GM12892 (cell line): ENCODE measurements at places on chromosomes 2 and 18.

- DNase-seq = no peak
Measured at GRCh38 chr2:57402755-57403154, 643.9 kb upstream of the VRK2 start.

DNA sequence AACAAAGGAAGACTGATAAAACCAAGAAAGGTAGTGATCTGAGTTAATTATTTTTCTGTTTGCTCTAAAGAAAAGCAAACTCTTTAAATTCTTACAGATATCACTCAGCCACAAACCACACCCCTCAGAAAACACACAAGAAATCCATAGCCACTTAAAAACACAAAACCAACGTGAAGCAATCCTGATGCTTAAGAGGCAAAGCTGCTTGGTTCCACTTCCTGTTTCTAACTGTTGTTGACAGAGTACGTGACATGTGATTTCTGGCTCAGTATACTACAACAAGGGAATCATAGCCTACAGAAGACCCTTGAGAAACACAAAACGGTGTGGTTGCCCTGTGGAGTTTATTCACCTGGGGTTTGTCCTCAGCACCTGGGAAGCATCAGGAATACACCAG, 240.9 kb upstream of the APCDD1 start:
- DNase-seq = no peak

DNA sequence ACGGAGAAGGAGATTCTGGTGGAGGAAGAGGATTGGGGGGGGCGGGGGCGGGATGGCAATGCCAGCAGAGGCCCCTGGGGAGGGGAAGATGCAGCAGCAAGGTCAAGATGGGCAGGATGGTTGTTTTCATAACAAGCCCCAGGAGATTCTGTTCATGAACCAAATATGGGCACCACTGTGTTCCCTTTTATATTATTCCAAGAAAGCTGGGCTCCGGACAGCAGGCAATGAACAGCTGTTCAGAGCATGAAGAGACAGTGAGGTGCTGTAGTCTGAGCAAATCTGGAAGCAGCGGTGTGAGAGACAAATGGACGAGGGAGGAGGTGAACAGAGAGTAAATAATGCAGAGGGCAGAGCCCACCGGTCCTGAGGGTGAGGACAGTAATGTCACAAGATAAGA, 20.0 kb downstream of the UXS1 start:
- DNase-seq = no peak

DNA sequence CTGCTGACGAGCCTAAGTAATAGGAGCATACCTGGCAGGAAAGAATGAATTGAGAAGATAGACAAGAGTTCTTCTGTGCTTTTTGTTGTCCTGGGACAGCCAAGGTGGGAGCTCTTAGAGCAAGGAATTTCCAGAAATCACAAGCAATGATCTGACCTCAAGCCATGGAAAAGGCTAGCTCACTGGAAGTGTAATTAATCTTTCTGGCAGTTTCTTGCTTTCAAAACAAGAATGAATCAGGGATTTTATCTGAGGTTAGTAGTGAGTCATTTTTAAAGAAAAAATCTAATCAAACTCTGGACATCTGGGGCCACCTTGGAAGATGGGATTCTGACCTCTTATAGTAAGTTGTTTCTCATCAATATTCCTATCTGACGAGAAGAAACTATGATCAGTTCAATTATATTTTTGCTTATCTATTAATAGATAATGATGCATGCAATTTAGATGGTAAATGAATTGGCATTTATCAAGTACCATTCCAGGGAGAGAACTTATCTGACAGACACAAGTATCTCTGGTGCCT, 98.0 kb downstream of the ADCYAP1 start:
- no peak for DNase-seq

- DNase-seq = no peak
Measured at GRCh38 chr2:84939426-84940087, 31.4 kb upstream of the KCMF1 start.

- DNase-seq = no peak
Measured at GRCh38 chr2:54470266-54470938, 14.3 kb downstream of the SPTBN1 start.

GRCh38 chr2:232076736-232077135, 115.2 kb downstream of the DIS3L2 start:
- DNase-seq = no peak

- no peak for DNase-seq
Measured at GRCh38 chr18:61371111-61371510, 37.9 kb downstream of the CDH20 start.

GRCh38 chr2:215742021-215742420, 271.3 kb downstream of the MREG start:
- DNase-seq = no peak

- DNase-seq = no peak
Measured at GRCh38 chr2:110770404-110770958, 38.1 kb downstream of the ACOXL start.

DNA sequence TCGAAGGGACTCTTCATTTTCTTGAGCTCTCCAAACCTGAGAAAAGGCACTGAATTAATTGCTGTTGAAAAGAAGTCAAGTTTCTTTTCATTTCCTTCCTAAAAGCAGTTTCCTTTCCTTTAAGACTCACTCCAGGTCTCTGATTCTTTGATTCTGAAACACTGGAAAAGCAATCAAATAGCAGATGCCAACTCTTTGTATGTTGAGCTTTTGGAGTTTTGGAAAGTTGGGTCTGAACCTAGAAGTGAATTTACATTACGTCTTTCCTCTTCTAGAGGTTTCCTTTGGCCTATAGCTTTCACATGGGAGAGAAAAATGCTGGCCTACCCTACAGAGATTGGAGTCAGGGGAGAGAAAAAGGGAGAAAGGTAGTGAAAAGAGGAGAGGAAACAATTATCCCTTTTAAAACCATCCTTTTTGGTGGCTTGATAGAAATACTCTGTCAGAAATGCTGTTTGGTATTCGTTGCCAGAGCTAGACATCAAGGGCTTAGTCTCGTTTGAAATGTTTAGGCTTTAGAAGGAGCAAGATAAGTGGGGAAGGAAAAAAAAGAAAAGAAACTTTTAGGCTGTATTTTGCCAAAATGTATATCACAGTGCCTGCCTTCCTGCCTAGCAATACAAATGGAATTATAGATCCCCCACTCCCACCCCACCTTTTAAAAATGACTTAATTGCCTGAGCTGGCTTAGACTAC, 187.7 kb downstream of the PRPF40A start:
- no peak for DNase-seq

DNA sequence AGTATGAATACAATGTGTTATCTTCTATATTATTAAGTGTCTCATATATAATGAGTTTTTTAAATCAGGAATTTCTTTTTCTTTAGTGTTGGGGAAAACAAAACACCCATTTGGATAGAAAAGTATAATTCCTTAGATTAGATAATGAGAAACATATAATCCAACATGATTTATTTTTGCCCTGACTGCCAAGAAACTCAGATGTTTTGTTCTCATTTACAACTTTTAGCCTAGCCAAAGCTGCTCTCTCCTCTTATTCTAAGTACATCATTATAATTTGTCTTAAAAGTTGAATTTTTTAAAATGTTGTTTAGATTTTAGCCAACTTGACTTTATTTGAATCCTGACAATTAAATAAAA, 68.6 kb downstream of the SLC40A1 start:
- no peak for DNase-seq

DNA sequence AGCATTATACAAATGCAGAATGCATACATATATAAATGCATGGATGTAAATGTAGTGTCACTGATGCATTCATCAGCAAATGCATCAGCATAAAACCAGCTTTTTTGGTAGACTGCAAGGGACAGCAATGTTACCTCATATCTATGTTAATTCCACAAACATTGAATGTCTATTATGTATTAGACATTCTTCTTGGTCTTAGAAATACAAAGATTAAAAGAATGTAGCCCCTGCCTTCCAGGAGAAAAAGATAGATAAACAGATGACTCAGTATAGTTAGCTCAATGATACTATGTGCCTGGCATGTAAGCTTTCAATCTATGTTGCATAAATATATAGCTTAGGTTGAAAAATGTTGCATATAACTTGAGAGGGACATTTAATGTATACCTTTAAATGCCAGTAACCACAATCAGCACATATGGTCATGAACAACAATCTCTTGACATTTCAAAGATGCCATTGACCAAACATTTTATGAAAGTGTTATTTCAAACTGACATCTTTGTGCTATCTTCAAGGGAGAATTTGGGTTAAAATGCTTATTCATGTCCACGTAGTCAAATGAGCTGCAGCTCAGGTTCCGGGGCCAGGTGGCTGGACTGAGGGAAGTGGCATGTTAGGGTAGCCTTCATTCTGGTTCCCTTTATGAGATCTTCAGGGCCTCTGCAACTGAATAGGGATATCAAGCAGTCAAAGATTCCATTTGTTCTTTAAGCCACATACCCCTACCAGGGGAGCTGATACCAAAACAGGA, 45.2 kb upstream of the GCG start:
- no peak for DNase-seq

GRCh38 chr2:178331474-178332432, 119.2 kb downstream of the PRKRA start:
- DNase-seq = no peak

GRCh38 chr2:238582159-238582558, 155.4 kb downstream of the ASB1 start:
- DNase-seq = no peak
